ENCODE measurements at places on chromosomes 1 and 21.
A peak's percentile ranks its signal among the peaks of the same experiment; 100 is the strongest.

- DNase-seq = no peak
Observed at GRCh38 chr1:175553280-175553679, 190.1 kb downstream of the TNR start.

- no peak for DNase-seq
Observed at GRCh38 chr1:108819878-108820277, 37.0 kb downstream of the AKNAD1 start.

GRCh38 chr1:116900471-116901365 lies 9.0 kb upstream of the PTGFRN start:
- DNase-seq = no peak

- DNase-seq = no peak
Observed at GRCh38 chr1:217910791-217911320, 279.7 kb downstream of the SPATA17 start.

GRCh38 chr21:33266050-33266788 lies at the start of gene IL10RB:
Gene IL10RB (plus strand): TSS chr21:33266367. CDS start chr21:33266466, 99 bp downstream.
- peak; percentile 54 for DNase-seq

- DNase-seq = no peak
Observed at GRCh38 chr1:51420867-51421627, 90.7 kb upstream of the TTC39A start.

DNA sequence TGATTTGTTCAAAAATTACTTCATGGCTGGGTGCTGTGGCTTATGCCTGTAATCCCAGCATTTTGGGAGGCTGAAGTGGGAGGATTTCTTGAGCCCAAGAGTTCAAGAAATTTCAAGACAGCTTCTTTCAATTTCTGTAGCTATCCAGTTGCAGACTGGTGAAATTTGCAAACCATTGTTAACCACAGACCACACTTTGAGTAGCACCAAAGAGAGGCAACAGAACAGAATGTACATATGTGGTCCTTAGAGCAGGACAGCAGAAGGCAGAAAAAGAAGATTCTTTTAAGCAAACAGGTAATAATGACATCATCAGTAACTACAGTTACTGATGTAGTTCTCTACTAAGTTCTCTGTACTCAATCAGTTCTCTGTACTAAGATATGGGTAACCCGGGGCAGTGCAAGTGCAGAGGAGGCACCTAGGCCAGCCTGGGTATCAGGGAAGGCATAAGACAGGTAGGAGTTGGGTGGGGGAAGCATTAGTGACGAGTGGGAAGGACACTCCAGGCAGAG lies 5.5 kb upstream of the KLF17 start:
- peak; percentile 13 for DNase-seq

GRCh38 chr1:88036345-88037014 lies 647.6 kb upstream of the PKN2 start:
- no peak for DNase-seq

DNA sequence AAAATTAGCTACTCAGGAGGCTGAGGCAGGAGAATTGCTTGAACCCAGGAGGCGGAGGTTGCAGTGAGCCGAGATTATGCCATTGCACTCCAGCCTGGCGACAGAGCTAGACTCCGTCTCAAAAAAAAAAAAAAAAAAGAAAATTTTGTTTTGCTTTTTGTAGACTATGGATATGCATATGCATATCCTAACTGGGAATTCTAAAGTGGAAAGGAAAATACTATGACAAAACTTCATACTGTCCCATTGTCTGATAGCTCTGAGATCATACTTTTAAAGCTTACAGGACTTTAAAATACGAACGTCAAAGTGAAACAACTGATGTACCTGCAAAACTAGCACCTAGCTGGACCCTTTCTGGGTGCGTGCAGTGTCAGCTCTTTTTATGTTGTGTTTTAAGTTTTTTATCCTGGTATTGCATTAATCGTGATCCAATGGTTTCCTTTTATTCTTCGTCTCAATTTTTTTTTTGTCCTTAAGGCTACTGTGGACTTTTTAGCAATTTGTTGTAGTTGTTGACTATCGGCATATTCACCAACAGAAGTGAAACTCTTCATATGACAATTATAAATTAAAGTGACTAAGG lies 19.2 kb downstream of the SPRTN start:
- no peak for DNase-seq

- no peak for DNase-seq
Observed at GRCh38 chr1:113133038-113133437, 60.0 kb downstream of the LRIG2 start.

DNA sequence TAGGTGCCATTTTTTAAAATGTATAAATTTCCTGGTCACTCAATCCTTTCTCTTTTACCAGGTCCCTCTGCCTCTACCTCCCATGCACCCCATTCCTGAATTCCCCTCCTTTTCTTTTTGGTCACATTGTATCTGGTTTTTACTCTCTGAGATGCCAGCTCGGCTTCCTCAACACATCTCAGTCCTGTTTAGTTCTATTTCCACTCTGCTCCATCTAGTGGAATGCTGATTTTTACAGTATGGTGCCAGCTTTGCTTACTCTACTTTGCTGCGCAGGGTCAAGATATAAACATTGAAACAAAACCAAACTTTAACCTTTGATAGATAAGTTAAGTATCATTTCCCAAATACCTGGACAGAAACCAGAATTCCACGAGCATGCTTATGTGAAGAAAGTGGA lies 96.0 kb downstream of the ESRRG start:
- DNase-seq = peak; percentile 1

DNA sequence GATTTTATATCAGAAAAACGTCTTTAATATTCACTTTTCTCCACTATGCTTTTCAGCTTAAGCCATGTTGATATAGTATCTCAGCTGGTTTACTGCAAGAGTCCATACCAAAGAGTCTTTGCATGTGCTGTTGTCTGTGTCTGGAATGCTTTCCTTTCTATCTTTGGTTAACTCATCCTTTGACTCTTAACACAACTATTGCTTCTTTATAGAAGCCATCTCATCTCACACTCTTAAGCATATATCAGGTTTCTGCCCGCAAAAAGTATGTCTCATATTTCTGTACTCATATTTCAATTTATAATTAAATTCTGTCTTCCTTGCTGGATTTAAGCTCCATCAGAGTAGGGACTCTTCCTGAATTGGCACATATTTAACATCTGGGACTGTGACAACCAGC lies 220.9 kb upstream of the KCNK2 start:
- peak; percentile 55 for DNase-seq

GRCh38 chr1:72366466-72366865 lies 84.1 kb upstream of the NEGR1 start:
- peak; percentile 66 for DNase-seq

DNA sequence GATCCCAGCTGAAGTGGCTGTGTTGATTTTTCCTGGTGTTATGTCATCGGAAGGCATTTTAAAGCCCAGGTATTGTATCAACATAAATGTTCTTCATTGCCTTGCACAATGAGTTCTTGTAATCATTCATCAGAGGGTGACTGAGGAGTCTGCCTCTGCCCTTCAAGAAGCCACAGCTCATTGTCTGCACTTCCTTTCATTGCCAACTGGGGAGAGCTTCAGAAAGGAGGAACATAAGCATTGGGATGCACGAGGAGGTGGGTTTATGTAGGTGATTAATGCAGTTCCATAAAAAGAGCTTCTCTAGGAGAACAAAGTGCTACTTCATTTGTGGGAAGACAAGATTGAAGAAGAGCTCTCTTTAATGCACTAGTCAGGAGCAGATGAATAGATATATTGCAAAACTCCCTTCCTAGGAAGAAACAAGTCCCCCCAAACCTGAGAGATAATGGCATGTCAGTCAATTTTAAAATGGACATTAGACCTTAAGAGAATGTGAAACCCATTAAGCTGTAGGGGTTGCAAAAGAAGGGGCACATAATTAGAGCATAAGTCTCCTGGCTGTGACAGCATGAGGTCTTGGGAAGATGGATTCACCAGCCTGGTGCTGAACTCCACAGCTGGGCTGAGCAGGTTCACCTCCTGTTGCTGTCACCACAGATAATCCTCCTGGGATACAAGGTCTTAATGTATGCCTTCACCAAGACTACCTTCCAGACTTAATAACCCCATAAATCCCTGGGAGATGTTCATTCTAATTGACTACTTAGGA lies 124.6 kb downstream of the BACH1 start:
- no peak for DNase-seq

GRCh38 chr1:91900562-91900961 lies 14.6 kb upstream of the TGFBR3 start:
- peak; percentile 96 for DNase-seq

- no peak for DNase-seq
Observed at GRCh38 chr1:109716570-109717090, 4.6 kb downstream of the GSTM5 start.

GRCh38 chr1:92538048-92538412 lies 51.3 kb upstream of the GFI1 start:
- DNase-seq = peak; percentile 17

GRCh38 chr21:37564341-37564923 lies 197.9 kb downstream of the DYRK1A start:
- peak; percentile 98 for DNase-seq

DNA sequence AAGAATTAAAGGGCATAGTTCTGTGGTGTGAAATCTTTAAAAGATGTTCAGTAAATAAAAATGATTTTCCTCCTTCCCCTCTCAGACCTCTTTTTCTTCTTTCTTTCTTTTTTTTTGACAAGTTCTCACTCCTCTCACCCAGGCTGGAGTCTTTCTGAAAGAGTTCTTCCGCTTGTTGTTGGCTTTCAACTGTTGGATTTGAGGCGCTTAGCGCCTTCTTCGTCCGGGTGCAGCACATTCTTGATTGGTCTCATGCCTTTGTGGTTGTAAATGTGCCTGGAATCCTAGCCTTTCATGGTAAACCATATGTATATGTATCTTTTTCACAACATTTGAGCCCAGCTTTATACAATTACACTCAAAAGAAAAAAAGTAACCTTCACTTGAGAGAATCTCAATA lies 980 bp upstream of the METTL18 start:
- DNase-seq = no peak

DNA sequence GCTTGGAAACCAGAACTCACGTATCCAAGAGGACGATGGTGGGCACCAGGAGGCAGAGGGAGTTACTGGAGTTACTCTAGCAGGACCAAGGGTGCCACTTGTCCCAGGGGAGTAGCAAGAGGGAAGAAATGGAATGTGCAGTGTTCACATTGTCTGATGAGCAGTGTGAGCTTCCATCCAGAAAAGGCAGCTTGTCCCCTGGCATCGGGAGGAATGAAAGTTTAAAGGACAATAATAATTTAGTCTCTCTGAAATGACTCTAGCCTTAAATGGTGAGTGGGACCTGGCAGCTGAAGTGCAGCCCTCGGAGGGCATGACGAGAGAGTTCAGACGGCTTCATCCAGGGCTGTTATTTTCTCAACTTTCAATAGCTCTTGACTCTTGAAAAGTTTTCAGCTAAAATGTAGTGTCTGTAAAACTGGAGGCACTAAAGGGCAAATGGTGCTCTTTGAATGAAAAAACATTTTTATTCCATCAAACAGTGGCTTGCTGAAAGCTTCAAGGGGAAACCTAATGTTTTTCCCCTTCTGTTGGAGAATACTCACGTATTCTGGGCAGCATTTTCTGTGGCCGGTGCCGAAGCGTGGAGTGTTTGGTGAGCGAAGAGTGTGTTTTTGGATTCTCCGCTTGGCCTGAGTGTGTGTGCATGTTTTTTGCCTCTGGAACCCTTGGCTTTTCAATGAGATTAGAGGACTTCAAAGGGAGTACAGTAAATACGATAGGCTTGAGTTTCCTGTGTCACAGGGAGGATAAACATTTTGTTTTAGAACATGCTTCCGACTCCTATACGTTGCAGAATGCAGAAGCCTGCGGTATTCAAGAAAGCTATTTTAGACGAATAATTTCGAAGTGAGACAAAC lies 157.3 kb downstream of the GALNT2 start:
- DNase-seq = no peak

GRCh38 chr1:212759683-212760082 lies 31.9 kb downstream of the NSL1 start:
- DNase-seq = no peak

DNA sequence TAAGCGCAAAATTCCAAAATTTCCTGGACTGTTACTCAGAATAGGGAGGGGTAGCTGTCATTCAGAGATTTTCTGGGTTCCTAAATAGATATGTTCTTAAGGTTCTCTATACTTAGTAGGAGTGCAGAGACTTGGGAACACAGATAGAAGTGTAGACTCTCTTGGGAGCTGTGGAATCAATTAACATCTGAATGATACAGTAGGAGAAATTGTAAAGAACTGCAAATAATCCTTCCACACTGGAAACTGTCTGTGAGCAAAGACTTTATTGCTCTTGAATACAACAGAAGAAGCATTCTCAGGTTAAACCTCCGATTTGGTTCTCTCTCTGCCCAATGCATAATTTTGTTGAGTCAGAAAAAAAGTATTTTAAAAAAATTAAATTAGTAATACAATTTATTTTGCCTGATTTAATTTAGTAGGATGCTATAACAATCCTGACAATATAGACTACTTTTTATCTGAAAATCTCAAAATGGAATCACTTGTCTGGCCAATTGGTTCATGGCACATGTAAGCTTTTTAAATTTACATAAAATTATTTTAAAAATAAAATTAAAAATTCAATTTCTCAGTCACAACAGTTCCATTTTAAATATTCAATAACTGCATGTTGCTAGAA lies 1754.3 kb downstream of the PLA2G4A start:
- no peak for DNase-seq

GRCh38 chr1:220700556-220701179 lies 10.5 kb downstream of the C1orf115 start:
- DNase-seq = no peak

GRCh38 chr1:40892354-40892753 lies 30.2 kb upstream of the CITED4 start:
- DNase-seq = no peak

- DNase-seq = no peak
Observed at GRCh38 chr1:218837051-218837450, 336.6 kb upstream of the LYPLAL1 start.

DNA sequence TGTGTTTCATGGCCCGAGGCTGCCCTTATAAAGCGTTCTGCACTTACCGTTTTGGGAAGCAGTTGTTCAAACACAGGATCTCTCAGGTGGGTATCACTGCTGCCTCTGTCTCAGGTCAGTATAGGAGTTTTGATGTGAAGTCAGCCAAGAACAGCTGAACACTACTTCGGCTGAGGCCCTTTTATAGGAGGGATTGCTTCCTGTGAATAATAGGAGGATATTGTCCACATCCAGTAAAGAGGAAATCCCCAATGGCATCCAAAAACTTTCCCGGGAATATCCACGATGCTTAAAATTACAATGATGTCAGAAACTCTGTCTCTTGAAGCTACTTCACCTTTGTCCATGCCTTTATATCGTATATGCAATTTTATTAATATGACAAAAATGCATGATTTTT lies at the start of gene SELE:
Gene SELE (minus strand): TSS at position 156 of the 400 bp plus-strand sequence. CDS start 467 bp downstream, outside the sequence.
- no peak for DNase-seq

Measured in choroid plexus epithelial cell (primary cell).